Retinal pigment epithelial cell (primary cell): ENCODE measurements at places on chromosomes 1 and 21.

- DNase-seq, result no peak
Measured at GRCh38 chr1:108179018-108179417, 21.1 kb downstream of the SLC25A24 start.

DNA sequence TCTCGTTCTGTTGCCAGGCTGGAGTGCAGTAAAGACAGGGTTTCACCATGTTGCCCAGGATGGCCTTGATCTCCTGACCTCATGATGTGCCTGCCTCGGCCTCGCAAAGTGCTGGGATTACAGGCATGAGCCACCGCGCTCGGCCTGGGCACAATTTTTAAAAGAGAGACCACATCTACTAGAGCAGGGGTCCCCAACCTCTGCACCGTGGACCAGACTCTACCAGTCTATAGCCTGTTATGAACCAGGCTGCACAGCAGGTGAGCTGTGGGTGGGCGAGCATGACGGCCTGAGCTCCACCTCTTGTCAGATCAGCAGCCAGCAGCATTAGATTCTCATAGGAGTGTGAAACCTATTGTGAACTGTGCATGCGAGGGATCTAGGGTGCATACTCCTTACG, 20.8 kb downstream of the TNNT2 start:
- DNase-seq, result no peak

DNA sequence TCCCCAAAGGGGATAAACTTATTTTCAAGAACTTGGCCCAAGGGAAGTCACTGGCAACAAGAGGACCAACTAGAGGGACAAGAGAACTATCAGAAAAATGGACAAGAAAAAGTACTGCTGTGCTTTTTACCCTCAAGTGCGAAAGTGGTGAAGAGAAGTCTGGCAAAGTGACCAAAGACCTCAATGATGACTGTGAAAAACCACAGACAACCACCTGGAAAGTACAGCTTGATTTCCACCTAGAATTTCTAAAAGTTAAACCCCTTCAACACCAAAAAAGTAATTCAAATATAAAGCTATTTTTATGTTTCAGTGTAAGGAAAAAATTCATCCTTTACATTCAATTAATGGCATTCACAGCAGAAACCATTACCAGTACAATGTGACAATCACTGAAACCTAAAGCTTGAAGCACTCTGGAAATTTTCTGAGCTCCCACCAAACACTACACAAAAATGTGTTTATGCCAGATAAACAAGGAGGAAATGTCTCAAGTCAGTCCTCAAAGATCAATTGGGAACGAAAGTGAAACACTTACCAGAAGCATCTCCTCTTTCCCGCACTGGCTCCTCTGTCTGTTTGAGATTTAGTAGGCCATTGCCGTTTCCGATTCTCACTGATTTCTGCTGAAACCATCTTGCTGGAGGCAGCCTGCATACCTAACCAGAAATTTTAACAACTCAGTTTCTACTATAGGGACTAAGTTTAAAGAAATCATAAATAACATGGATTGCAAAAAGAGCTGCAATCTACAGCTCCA, 8.3 kb downstream of the SDE2 start:
- DNase-seq, result no peak

DNA sequence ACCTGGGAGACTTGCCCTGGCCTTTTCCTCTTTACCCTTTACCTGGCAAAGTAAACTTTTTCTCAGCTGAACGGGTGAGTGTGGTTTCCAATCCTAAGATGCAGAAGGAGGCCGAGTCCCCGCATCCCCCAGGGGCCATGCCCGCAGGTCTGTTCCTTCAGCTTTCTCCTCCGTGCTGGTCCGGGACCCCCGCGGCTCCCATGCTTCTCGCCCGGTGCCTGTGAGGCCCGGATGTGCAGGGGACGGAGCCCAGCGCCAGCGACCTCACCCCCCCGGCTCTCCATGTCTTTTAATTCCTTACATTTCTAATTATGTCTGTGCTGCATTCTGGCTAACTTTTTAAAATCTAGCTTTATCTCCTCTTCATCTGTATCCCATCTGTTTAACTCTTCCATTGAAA, 21.5 kb upstream of the SCYL3 start:
- DNase-seq, result no peak

DNA sequence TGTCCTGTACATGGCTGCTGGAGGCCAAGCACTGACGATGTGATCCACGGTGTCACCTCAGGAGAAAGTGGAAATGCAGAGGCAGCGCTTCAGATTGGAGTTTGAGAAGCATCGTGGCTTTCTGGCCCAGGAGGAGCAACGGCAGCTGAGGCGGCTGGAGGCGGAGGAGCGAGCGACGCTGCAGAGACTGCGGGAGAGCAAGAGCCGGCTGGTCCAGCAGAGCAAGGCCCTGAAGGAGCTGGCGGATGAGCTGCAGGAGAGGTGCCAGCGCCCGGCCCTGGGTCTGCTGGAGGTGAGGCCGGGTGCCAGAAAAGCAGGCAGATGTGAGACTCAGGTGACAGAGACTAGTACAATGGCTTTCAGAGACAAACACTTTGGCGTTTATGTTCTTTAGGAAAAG, 7.7 kb downstream of the TRIM58 start:
- DNase-seq, result no peak

DNA sequence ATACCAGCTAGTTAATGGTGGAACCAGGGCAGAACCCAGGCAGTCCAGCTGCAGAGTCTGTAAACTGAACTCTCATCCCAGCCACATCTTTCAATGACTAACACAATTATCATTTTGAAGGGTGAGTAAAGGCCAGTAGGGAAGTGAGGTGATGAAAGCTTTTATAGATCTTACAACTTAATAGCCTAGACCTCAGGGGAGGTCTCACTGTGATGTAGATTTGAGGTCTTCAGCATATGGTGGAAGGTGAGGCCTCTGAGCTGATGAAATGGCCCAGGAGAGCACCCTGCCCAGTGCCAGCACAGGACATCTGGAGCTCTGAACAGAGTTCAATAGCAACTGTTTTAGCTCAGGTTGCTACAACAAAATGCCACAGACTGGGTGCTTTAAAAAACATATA, 44.8 kb upstream of the POU2F1 start:
- no peak for DNase-seq

- DNase-seq, result no peak
Measured at GRCh38 chr1:234726359-234726943, 116.5 kb upstream of the IRF2BP2 start.

- DNase-seq, result no peak
Measured at GRCh38 chr21:14384453-14384852, 1.5 kb upstream of the HSPA13 start.

DNA sequence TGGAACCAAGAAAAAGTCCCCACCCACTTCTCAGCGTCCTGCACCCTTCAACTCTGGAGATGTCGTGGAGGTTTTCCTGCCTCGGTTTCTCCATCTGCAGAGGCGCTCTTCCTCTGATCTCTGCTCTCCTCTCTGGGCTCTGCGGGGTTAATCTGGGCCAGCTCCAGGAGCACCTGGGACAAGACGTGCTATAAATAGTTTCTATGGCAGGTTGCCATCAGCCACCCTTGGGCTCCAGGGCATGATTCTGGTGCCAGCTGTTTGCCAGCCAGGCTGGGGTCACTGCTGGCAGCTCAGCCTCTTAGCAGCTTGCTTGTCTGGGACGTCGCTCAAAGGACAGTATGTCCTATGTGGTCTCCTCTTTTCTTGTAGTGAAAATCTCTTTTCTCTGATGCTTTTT, 137.1 kb downstream of the ACTL8 start:
- no peak for DNase-seq

DNA sequence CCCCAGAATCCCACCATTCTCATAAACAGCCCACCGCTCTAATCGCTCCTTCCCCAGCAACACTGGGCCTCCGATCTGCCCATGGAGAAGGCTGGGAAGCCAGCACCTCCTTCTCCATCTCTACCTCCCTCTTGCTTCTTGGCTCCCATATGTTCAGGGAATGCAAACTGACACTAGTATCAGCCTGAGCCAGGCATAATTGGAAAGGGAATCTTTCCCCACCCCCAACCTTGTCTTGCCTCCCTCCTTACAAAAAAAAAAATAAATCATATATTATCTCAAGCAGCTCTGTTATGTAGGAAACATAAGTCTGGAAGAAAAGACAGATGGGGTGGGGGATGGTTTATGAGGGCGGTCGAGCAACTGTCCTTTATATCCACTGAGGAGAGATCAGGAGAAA, 127.2 kb downstream of the NAV1 start:
- DNase-seq, result no peak

DNA sequence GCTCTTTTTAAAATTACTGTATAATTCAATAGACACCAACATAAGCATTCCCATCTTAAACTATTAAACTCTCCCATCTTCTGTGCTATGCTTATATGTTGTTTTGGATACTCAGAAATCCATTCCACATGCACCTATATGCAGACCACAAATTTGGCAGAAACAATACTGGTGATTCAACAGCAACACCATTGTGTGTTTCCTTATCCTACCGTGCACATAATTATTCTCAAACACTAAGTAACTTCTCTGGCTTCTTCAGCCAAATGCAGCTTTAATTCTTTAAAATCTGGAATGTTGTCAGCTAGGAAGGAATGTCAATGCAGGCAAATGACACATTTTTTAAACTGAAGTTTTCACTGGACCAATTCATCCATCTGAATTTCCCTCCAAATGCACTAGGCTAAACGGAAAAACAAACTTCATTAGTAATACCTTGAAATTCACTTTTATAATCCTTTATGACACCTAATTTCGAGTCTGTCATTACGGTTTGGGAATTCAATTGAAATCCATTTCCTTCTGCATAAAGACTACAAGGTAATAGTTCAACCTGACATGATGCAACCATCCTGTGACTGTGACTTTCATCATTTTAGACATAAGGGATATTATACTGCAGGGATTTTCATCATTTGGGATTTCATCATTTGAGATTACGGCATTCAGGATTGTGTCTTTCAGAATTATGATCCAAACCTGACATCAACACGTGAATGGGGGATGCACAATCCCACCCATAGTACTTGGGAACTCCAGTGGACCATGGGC, 308.5 kb downstream of the LTN1 start:
- no peak for DNase-seq

GRCh38 chr1:201330541-201330940, 46.9 kb downstream of the TNNT2 start:
- no peak for DNase-seq

DNA sequence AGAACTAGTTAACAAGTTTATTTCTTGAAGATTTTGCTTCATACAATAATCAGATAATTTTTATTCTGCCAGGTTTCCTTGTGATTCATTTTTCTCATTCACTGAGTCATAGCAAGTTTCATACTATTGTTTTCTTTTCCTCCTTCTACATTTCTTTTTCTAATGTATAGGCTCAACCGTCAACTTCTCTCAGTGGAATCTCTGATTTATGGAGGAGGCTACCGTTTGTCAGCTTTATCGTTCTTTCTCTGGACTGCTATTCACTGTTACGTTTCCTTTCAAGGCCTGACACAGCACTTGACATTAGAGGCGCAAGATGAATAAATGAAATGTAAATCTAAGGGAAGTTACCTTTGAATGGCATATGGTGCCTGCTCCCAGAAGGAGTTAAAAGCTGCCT, 284.3 kb upstream of the NR5A2 start:
- no peak for DNase-seq

GRCh38 chr1:44832056-44832705, 10.9 kb downstream of the PTCH2 start:
- no peak for DNase-seq

DNA sequence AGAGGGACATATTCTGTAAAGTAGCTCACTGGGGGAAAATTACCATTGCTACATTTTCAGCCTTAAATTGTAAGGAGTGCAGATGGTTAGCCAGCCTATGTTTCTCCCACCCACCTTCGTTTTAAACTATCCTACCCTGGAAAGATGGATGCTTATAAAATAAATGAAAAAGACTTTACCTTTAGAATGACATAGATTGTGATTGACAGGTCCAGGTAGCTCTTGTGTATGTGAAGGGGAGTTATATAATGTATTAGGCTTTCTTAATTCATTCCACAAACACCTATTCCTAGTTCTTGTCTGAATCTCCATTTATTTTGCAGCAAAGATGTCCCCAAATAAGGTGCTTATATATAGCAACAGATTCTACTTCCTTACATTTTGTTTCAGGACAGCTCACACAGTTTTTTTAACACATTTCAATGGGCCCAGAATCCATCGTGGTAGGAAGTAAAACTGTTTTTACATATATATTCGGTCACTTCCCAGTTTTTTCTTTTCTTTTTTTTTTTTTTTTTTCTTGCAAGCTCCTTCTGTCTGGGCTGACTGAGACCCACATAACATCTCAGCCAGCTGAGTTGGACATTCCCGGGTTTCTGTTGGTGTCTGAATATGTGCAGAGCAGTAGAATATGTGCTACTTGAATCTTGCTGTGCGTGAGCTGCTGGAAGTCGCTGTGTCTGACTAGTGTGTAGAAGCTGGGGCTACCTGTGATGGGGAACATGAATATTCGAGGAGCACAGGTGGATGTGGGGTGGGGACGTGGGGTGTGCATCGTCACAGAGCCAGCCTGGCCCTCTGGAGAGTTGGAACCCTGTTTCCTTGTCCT, 27.8 kb downstream of the UCK2 start:
- DNase-seq, result no peak

DNA sequence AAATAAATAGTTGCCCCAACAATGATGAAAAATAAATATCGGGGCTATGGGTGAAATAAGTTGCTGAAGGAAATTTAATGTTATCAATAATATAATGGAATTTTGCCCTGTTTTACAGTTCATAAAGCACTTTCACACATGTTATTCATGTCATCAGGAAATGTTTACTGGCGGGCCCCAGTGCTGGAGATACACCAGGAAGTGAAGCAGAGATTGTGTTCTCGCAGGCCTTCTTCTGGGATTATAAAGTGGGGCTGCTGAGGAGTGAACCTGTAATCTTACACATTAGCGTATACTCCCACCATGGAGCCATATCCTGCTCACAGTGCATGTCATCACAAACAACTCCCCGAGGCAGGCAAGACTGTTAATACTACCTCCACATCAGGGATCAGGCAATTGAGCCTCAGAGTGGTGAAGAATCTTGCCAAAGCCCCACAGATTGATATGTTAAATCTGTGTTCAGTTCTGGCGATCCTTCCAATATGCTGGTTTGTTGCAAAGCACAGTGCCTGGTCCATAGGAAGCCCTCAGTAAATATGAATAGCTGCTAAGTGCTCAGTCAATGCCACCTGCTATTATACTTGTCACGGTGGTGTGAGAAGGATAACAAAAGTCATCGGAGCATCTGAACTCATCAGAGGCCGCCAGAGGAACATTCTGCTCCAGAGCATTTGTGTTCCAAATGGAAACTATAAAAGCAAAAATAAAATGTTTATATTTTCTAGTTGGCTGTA, 104.4 kb upstream of the UBE2U start:
- no peak for DNase-seq
